Nucleus accumbens (tissue), 56 donors: ENCODE measurements at places on chromosomes 13 and 19.

DNA sequence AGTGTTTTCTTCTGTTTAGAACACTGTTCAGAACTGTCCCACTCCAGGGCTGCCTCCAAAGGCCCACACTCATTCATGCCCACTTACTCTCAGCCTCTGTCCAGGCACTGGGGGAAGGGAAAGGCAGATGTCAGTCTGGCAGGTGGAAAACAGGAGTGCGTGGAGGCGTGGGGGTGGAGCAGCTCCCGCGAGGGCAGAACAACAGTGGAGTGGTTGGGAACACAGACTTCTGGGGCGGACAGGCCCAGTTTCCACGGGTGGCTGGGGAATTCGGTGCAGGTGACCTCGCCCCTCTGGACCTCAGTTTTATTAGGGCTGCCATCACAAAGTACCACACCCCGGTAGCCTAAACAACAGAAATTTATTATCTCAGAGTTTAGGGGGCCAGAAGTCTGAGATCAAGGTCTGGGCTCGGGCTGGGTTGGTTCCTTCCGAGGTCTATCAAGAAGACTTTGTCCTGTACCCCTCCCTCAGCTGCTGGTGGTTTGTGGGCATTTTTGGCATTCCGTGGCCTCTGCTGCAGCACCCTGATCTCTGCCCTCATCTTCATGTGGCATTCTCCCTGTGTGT lies 59.7 kb downstream of the SIPA1L3 start:
- no peak for DNase-seq

- no peak for DNase-seq
Observed at GRCh38 chr13:69619651-69620050, 488.0 kb upstream of the ATXN8OS start.

DNA sequence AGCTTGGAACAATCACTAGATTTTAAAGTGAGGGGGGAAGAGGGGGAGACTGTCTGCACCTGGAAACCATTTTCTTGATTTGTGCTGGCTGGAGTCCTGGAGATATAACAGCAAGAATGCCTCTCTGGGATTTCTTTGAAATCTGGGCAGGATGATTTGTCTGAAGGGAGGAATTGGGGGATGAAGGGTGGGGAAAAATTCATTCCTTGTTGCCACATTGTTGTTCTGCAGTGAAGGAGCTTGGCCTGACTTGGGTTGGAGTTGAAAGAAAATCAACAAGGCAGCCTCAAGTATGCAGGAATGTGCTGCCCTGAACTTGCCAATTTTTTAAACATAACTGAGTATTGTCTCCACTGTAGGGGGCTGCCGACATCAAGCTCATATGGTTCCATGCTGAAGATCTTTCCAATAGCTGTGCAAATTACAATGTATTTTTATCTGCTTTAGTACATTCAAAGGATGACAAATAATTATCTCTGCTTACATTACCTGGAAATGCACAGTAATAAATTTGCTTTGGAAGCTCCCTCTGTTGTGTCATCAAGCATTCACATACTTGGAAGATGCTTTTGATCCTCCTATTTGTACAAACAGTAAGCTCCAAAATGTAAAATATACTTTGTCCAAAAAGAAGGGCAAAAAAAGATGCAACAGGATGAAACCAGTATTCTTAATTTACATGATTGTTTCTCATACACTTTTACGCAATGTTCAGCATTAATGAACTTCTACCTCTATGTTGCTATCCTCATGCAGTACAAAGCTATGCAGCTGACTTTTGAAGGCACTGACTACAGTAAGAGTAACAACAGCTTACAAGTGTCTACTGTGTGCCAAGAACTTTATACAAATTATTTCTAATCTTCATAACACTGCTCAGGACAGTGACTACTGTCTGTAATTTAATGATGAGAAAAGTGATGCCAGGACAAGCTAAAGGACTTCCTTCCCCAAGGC lies 627.9 kb upstream of the KLF12 start:
- no peak for DNase-seq

DNA sequence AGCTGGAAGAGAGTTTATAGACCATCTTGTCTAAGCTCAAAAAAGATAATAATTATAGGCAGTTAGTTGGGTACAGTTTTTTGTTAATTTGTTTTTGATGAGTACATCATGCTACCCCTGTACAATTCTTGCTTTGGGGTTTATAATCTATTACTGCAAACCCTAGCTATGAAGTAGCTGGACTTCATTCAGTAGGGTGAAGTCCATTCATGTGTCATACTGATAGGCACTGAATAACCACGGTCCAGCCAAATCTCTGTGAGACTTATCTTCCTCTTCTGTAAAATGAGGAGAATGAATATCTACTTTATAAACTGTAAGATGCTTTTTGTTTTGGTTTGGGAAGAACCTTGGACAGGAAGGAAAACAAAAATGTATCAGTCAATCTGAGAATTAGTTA lies 19.5 kb downstream of the SLC46A3 start:
- DNase-seq = no peak

GRCh38 chr13:19181621-19182485 lies at the start of gene TUBA3C:
Gene TUBA3C (minus strand): TSS chr13:19181824. CDS start chr13:19181747, 77 bp downstream.
- DNase-seq = no peak

DNA sequence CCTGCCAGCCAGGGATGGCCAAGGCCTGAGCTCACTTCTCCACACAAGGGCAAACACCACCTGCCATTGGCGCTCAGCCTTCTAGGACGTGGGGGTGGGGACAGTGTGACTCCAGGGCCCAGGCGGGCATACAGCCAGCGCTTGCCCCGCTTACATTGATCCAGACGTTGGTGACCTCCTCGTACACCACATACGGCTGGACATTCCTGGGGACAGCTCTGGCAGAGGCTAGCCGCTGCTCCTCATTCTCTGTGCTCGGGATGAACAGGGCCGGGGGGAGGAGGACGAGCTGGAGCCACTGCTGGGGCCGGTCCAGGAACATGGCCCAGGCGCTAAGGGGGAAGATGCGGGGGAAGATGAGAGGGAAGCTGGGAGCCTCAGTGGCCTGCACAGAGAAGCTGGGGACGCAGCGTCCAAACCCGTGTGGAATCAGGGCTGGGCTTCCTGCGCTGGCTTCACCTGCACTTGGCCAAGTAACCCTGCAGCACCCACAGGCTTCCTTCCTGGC lies 25.1 kb upstream of the MYDGF start:
- DNase-seq = no peak

DNA sequence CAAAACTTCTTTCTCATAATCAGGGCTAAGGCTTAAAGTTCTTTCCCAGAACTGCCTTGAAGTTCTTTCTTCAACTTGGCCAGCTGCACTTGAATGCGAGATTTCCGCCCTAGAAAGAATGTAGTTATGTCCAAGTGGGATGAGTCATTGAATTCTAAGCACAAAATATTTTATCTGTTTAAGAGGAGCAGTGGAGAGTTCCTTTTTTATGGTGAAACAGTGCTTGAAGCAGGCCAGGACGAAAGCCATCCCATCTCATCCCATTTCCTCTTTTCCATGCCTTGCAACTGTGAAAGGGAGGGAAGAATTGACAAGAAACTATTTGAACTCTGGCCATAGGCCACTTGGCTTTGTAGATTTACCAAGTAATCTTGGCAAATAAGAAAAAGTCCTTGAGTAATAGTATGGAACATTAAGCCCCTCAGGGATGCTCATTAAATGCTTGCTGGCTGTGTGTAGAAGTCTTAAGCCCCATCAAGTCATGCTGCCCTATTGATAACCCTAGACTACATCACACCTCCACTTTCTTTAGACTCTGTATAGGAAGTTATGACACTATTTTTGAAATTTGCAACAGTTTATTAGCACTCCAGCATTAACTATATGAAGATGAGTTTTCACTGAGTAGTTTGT lies 174.5 kb downstream of the KCTD12 start:
- DNase-seq = no peak

- no peak for DNase-seq
Observed at GRCh38 chr13:43686557-43686956, 100.2 kb downstream of the ENOX1 start.

- no peak for DNase-seq
Observed at GRCh38 chr19:43705729-43706128, 10.1 kb upstream of the IRGC start.

GRCh38 chr13:37316935-37317334 lies 211.5 kb upstream of the CSNK1A1L start:
- DNase-seq = no peak

DNA sequence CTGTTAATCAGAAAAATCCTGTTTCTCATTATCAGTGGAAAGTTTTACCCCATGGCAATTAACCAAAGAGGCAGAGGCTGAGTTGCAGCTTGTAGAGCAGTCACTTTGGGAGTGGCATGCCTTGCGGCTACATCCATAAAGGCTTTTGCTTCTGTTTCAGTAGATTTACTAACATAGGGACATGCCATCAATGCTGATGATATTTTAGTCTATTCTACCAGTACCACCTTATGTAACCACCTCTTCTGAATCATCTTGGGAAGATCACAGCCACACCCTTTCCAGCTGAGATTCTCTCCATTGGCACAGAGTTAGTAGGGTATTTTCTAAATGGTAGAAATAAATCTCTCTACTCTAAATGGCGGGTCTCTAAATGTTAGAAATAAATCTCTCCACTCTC lies 37.5 kb downstream of the POSTN start:
- DNase-seq = no peak

- DNase-seq = no peak
Observed at GRCh38 chr13:104436555-104436954, 1370.3 kb upstream of the SLC10A2 start.

- DNase-seq = no peak
Observed at GRCh38 chr19:46073268-46073922, 32.6 kb upstream of the IGFL4 start.

GRCh38 chr19:48999481-49000325 lies 6.0 kb downstream of the RUVBL2 start:
- DNase-seq = no peak

DNA sequence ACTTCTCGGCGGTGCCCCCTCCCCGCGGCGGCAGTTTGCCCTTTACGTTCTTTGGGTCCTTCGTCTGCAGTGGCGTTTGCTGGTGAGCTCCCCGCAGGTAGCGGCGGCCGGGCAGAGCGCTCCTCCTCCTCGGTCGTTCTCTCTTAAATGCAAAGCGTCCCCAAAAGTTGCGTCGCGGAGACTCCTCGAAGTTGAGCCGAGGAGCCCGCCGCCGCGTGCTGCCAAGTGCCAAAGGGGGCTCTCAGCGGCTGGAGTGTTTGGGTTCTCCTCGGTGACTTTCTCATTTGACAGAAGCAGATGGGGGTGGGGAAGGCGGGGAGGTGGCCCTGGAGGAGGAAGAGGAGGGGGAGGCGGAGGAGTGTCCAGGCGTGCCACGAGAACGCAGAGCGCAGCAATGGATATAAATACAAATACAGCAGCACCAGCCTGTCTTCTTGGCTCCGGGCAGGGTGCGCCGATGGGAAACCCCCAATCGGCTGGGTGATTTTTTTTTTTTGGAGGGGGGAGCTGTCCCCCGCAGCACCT lies at the start of gene SOX21:
Gene SOX21 (minus strand): TSS at position 259 of the 525 bp plus-strand sequence. CDS start 496 bp downstream, outside the sequence.
- DNase-seq = peak; percentile 57

GRCh38 chr13:95317039-95317989 lies 16.1 kb upstream of the ABCC4 start:
- no peak for DNase-seq

- no peak for DNase-seq
Observed at GRCh38 chr19:21484631-21485030, 20.8 kb upstream of the ZNF429 start.

DNA sequence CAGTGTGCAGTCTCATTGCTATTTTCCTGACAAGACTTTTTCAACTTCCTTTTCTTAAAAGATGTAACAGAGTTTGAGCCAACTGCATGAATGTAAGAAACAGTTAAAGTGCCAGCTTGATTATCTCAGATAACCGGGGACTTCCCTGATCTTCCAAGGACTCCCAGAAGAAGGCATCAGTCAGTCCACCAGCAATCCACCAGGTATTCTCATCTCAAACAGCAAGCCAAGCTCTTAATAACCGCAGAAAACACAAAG lies 350.1 kb downstream of the LIG4 start:
- DNase-seq = no peak

- no peak for DNase-seq
Observed at GRCh38 chr13:91400063-91400399, 1.6 kb downstream of the GPC5 start.

DNA sequence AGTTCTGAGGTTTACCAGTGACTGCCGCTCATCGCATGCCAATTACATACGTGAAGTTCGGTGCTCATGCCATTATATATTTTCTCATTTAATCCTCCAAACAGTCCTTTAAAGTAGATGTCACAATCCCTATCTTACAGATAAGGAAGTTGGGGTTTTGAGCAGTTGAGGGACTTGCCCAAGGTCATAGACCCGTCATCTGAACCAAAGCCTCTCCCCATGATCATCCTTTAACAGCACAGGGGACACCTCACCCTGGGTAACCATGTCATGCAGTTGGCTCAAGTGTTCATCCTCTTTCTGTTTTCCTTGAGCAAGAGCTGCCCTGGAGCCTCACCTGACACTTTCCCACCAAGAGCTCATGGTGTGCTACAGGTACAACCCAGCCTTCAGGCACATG lies 69.1 kb downstream of the HSPH1 start:
- no peak for DNase-seq

DNA sequence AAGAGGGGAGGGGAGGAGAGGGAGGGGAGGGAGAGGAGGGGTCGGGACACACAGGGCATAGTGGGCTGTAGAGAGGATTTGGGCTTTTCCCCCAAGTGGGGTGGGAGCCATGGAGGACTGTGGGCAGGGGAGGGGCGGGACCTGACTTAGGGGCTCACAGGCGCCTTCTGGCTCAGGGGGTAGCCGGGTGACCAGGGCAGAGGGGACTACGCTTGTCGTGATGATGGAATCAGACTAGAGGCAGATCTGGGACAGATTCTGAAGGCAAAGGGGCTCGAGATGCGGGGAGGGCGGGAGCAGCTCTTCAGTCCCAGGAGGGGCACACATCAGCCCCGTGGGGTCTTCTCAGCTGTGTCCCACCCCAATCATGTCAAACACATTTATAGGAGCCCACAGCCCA lies 13.5 kb downstream of the NDUFA11 start:
- DNase-seq = no peak

DNA sequence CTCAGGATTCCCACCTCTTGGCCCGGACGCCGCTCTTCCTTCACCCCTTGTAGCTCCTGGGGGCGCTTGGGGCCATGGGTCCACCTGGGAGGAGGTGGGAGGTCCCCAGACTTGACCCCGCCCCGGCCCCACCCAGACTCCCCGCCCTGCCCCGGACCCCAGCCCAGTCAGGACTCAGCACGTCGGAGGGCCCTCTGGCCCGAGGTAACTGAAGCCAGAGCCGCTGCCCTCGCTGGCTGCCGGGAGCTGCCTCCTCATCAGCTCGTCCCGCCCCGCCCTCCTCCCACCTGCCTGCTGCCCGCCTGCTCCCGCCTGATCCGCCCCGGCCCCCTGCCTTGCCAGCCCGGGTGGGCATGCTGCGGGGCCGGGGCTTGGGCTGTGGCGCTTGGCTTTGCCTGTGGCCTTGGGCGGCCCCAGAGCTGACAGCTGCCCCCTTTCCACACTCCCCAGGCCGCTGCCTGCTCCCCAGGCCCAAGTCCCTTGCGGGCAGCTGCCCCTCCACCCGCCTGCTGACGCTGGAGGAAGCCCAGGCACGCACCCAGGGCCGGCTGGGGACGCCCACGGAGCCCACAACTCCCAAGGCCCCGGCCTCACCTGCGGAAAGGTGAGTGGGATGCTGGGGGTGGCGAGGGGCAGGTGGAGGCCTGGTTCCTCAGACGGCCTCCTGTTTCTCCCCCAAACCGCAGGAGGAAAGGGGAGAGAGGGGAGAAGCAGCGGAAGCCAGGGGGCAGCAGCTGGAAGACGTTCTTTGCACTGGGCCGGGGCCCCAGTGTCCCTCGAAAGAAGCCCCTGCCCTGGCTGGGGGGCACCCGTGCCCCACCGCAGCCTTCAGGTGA lies 9.4 kb downstream of the ARHGAP33 start:
- DNase-seq = no peak

GRCh38 chr13:108574856-108575255 lies 54.6 kb upstream of the MYO16 start:
- DNase-seq = no peak

- DNase-seq = no peak
Observed at GRCh38 chr19:16521715-16522289, 20.4 kb downstream of the CHERP start.

- no peak for DNase-seq
Observed at GRCh38 chr19:52936954-52937325, 13.7 kb upstream of the ZNF888 start.
